Upper lobe of left lung (tissue), 6 donors: ENCODE measurements at places on chromosomes 7 and 10.

DNA sequence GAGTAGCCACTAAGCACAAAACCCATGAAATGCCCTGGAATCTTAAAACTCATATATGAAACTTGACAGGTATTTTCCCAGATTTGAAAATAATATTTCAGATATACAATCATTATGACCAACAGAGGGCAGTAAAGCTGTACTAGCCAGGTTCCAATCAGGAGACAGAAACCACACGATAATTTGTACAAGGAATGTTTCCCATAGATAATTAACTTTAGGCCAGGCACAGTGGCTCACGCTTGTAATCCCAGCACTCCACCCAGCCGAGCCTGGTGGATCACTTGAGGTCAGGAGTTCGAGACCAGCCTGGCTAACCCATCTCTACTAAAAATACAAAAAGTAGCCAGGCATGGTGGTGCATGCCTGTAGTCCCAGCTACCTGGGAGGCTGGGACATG, 31.0 kb upstream of the NUB1 start:
- DNase-seq = no peak

DNA sequence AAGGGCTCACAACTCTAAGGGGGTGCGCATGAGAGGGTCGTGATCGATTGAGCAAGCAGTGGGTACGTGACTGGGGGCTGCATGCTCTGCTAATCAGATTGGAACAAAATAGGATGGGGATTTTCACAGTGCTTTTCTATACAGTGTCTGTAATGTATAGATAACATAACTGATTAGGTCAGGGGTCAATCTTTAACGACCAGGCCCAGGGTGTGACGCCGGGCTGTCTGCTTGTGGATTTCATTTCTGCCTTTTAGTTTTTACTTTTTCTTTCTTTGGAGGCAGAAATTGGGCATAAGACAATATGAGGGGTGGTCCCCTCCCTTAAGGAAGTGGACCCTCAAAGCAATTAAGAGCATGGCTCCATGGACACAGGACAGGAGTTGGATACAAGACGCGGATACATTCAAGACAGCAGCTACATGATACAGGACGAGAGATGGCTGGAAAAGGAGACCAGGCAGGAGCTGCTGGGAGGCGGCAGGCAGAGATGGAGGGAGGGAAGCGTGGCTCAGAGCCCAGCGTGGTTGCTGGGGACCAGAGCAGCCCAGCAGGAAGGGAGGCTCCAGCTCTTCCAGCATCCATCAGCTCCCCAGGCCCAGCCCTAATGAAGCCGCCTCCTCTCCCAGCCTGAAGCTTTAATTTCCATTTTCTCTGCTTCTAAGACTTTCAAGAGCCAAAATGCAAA, 31.6 kb downstream of the GSDME start:
- no peak for DNase-seq

- DNase-seq = no peak
These were observed 162.8 kb upstream of the SVIL start for GRCh38 chr10:29797616-29798015.

GRCh38 chr7:43869867-43870240, 537 bp upstream of the MRPS24 start:
- peak; percentile 58 for DNase-seq

- DNase-seq = peak; percentile 14
These were observed 186.0 kb upstream of the SHH start for GRCh38 chr7:155998328-155998691.

DNA sequence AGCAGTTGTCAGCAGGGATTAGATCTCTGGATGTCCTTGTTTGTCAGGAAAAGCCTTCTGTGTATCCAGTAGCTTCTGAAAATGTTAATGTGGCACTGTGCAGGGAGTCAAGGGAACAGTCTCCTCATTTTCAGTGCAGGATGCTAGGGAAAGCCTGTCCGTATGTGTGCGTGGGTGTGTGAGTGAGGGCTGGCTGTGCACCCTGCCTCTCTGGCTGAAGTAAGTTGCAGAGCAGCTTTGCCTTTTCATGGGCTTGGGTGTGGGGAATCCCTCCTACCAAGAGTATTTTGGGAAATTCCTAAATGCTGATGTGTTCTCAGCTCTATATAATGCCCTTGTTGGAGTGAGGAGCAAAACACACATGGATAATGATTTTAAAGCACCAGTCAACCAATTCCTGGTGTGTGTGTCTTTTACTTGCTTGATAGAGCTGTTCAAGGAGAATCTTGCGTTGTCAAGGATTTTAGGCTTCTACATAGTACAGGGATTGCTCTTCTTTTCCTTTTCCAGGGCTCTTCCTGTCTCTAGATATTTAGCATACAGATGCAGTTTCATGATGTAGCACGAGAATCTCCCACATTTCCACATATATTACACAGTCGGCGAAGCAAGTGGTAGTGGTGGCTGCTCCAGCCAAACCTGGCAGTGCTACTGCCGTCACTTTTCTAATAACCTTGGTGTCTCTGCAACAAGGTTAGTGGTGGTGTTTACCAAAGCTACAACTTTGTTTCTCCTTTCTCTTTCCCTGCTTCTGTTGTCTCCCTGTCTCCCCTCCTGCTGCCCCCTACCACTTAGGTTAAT, 92.8 kb downstream of the MCU start:
- peak; percentile 37 for DNase-seq

DNA sequence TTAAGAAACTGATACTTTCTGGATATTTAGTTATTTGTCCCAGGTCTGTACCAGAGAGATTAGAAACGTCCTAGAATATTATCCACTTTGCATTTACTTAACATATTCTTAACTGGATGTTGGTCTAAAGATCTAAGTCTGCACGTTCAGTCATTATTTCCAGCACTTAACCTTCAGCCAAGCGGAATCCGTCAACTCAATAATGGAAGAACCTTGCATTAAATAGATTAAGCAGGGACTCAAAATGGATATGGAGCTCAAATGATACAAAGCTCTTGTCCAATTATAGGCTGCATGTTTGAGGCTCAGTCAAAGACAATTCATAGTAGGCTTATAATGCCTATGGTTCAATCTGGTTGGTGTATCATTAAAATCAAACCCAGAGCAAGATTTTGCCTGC, 162.9 kb downstream of the SEMA3D start:
- DNase-seq = no peak

GRCh38 chr7:157043745-157044144, 33.3 kb upstream of the MNX1 start:
- peak; percentile 33 for DNase-seq

DNA sequence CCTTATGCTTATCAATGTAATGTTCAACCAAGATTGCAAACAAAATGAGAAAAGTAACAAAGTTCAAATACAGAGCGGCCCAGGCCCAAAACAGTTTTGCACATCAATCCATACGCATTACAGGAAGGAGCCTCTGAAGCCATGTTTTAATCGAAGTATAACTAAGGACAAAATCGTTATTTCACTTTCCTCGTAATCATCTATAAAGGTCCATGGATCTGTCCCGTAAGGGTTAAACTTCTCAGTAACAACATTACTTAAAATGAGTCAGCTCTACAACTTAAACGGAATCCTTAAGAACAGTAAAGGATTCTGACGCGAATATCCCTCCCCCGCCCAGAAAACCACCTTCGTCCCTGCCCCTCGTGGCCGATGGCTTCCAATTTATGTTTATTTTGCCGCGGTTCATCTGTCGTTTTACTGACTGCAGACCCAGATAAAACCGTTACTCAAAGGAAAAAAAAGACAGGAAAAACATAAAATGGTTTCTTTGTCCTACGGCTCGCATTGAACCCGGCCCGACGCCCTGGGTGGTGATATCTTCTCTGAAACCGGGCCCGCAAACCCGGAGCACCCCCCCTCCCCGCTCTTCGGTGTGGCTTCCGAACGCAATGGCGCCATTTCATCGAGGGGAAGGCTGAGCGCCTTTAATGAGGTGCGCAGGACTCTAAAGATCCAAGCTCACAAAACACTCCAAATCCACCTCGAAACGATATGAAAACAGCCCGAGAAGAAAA, 1.1 kb downstream of the HNRNPA2B1 start:
- DNase-seq = peak; percentile 74

GRCh38 chr7:116492654-116493109, 6.9 kb upstream of the CAV2 start:
- no peak for DNase-seq

GRCh38 chr7:115953592-115954255, 76.8 kb downstream of the TFEC start:
- DNase-seq = no peak

- DNase-seq = no peak
These were observed 91.1 kb downstream of the RNF32 start for GRCh38 chr7:156731651-156732050.

- DNase-seq = no peak
These were observed 41.2 kb upstream of the SLC35G1 start for GRCh38 chr10:93852476-93853095.

GRCh38 chr7:15845868-15846267, 159.4 kb upstream of the MEOX2 start:
- DNase-seq = no peak

DNA sequence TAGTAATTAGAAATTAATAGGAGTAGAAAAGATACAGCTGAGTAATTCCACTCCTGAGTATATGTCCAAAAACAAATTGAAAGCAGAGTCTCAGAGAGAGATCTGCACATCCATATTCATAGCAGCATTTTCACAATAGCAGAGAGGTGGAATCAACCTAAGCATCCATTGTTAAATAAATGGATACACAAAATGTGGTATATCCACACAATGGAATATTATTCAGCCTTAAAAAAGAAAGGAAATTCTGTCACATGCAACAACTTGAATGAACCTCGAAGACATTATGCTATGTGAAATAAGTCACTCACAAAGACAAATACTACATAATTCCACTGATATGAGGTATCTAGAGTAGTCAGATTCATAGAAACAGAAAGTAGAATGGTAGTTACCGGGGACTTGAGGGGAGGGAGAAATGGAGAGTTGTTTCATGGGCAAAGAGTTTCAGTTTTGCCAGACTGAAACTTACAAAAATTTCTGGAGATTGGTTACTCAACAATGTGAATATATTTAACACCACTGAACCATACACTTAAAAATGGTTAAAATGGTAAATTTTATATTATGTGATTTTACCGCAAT, 18.4 kb downstream of the VTI1A start:
- no peak for DNase-seq

- no peak for DNase-seq
These were observed 52.1 kb upstream of the LMTK2 start for GRCh38 chr7:98054585-98054984.

GRCh38 chr7:150685219-150686029, at the start of gene GIMAP2:
GIMAP2 (plus strand) TSS chr7:150685706; CDS start chr7:150687060, 1,354 bp downstream.
- no peak for DNase-seq

DNA sequence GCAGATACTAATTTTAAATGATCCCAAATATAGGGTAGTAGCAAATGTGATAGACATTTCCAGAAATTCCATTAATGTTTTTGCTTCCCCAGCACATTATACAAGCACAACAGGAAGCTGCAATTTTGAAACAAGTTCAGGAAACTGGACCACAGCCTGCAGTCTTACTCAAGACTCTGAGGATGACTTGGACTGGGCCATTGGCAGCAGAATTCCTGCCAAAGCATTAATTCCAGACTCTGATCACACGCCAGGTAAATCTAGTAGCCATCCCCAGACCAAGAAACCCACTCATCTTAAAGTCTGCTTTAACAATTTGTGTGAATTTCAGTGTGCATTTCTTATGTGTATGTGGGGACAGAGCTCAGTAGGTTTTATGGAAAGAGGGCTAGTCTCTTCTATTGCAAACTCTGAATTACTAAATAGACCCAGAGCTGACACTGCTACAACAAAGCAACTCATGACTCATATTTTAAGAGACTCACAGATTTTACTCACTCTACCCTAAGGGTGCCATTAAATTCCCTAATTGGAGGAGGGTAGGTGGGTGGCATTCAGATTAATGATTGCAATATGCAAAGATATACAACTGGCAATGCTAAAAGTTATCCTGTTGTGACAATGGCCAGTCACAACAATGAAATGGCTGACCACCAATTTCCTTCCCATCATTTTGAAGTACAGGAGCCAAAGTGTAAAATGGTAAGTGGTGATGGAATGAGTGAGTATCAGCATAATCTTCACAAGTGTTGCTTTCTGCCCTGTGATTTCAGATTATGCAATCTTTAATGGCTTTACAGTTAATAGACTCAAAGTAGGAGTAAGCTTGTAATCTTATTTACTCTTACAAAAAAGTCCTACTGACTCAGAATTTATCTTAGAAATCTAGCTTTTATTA, 317.6 kb upstream of the PLXDC2 start:
- no peak for DNase-seq

GRCh38 chr7:17132726-17133125, 165.7 kb upstream of the AHR start:
- DNase-seq = no peak

DNA sequence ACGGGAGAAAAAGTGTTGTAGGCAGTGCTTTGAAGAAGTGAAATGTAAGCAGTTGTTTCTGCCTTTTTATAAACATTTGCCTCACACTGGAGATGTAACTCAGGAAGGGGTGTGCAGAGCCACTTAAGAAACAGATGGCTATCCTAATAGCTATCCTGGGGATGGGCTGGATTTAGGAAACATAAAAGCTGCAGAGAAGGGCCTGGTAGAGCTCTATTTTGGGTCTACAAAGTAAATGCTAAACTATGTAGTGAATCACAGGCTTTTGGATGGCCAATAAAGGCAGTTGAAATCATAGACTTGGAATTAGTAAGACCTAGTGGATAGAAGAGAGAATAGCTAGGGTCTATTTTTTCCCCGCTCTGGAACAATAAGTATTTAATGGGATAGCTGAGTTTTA, 79.9 kb upstream of the AGR3 start:
- DNase-seq = no peak

GRCh38 chr10:15879058-15879457, 18.8 kb upstream of the MINDY3 start:
- no peak for DNase-seq

DNA sequence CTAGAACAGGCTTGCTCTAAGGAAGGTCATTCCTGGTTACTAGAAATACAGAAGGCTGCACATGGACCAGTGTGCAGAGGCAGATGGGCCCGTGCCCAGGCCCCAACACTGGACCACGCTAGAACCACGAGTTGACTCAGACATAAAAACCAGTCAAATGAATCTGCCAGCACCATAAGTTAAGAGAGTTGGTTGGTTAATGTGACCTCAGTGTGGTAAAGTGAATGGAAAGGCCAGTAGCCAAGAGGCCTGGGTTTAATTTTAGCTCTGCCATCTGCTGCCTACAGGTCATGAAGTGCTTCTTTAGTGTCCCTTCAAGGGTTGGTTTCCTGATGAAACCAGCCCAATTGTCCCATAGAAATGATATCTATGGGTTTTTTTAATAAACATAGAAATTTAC, 329.6 kb upstream of the NRP1 start:
- DNase-seq = no peak

DNA sequence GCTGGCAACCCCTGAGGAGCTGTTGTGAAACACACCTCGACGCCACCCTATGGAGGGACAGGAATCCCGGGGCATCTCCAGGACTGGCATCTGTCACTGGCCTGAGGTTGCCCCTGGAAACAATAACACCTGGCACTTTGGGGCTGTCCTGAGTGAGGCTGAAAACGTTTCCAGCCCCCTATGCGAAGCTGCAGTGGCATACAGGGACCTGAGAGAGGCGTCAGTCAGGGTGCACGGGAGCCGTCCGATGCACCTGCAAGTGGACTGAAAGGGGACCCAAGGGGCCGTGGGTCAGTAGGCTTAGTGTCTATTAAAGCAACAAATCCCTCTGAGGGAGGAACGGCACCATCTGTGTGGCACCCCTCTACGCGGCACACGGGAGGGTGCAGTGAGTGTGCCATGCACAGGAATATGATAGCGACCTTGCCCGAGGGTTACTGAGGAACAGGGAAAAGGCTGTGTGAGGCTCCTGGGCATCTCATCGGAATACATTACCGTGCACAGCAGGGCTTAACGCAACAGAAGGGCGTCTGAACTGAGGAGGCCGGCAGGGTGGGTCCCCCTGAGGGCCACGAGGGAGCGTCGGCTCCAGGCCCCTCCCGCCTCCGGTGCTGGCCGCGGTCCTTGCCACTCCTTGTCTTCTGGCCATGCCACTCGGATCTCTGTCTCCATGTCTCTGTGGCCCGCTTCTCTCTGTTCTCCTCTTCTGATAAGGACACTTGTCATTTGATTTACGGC, 50.4 kb downstream of the FOXL3 start:
- DNase-seq = no peak
